ENCODE measurements at places on chromosomes 12 and 14.
A peak's percentile ranks its signal among the peaks of the same experiment; 100 is the strongest.

DNA sequence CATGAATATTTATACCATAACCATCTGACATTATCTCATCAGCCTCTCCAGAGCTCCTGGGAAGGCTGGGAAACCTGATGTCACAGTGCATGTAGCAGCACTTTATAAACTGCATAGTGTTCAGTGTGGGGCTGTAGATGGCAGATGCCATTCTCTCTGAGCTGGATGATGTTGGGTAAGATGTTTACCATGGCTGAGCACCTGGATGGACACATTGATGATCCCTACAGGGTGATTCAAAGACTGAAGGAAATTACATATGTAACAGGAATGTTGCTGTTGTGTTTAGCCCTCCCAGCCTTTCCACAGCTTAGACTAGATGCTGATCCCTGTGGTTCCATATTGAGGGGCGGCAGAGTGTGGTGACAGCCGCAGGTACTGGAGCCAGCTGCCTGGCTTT lies 37.4 kb downstream of the IFT43 start:
- no peak for DNase-seq

DNA sequence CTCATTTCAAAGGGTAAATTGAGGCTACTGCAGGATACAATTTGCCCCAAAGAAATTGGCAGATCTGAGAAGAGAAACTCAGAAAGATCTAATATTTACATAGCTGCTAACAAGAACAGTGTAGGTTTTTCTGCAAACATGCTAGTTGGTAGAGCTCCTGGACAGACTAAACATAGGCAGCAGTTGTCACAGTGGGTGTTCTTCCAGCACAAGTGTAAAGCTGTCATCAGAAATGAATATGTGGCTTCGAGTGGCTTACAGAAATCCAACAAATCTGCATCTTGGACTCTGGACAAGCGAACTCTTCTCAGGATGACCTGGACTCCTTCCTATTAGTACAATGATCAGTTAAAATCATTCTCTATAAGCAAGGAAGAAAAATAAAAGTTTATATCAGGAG lies 5.9 kb downstream of the CBX5 start:
- DNase-seq = no peak

- DNase-seq = no peak
Observed at GRCh38 chr12:109267361-109267760, 41.7 kb downstream of the FOXN4 start.

GRCh38 chr12:4164559-4165558 lies 108.7 kb upstream of the CCND2 start:
- peak; percentile 62 for DNase-seq

GRCh38 chr12:90794212-90794611 lies 160.8 kb downstream of the CCER1 start:
- no peak for DNase-seq

Measured in activated CD4-positive, alpha-beta T cell treated with anti-CD3 and anti-CD28 coated beads for 4 hours (primary cell).